ENCODE measurements at places on chromosomes 6 and 20.

DNA sequence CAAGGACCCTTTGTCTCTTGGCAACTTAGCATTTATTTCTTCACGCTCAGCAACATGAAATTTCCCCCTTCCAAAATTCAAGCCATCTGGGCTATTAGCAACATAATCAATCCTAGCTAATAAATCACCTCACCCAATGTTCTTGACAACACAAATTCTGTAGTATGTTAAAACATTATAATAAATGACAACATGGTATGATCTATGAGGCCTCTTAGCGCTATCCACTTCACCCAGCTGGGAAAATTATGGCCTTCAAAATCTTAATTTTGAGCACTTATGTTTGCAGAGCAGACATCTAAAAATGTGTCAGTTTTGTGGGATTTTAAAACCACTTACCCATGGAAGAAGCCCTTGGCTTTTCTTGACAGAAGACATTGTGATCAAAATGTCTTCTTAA lies 181.9 kb downstream of the HDGFL1 start:
- DNase-seq: no peak

DNA sequence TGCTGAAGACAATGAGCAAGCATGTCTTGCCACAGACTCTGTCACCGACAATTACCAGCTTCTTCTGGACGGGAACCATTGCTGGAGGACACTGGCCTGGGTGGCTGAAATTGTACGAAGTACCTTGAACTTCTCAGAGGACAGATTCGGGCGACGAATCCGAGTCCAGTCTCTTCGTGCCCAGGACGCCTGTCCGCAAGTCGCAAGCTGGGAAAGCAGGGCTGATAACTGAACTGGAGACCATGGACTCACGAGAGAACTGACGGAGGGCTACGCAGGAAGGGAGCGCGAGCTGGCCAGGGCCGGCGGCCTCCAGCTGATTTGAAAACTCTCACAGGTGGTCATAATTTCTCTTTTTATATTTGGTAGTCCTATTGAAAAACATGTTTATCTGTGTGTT lies 1229.5 kb upstream of the MAP3K7 start:
- no peak for DNase-seq

DNA sequence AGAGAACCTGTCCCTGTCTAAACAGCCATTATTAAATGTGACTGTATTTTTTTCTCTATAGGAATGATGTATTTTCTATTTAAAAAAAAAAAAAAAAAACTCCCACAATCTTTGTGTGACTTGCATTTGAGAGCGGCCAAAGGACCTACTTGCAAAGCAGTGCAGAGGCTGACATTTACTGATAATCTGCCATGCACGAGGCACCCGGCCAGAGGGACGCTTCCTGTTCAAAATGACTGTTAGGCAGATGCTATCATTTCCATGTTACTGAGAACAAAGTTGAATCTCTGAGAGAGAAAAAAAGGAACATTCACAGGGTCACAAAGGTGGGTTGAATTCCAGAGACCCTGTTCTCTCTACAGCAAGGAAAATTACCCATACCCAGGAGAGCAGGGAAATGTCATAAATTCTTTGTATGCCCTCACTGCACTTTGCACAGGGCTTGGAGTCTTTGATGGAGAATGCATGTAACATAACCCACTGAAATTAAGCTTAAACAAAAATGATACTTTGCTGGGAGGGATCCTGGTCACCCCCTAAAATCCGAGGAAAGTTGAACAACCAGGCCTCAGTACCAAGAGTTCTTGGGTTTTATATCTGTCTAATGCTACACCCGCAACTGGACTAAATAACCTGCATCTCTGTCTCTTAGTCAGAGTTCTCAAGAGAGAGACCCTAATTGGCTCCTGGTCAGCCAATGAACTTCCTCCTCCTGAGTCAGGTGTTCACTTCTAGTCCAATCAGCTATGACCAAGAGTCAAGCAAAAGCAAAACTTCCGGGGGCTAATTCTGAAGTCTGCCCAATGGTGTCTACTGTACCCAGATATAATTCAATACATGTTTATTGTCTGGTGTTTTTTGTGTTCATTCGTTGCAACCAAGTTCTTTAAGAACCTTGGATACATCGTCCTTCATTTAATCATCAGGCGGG lies 61.2 kb downstream of the GCLC start:
- DNase-seq: no peak

DNA sequence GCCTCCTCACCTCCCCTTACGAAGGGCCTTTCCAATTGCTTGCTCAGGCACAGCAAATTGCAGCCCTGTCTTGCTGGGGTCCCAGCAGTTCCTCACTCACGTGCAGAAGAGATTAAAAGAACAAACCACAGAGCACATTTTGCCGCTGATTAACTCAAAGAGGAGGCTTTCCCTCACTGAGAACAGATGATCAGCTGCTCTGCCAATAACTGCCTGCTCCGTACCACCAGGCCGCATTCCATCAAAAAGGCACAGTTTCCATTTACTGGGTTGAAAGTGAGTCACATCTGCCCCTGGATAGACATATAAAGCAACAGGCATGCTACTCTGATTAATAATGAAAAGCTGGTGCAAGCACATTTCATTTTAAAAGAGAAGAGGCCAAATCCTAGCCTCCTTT lies 446.8 kb downstream of the PTPRT start:
- no peak for DNase-seq

DNA sequence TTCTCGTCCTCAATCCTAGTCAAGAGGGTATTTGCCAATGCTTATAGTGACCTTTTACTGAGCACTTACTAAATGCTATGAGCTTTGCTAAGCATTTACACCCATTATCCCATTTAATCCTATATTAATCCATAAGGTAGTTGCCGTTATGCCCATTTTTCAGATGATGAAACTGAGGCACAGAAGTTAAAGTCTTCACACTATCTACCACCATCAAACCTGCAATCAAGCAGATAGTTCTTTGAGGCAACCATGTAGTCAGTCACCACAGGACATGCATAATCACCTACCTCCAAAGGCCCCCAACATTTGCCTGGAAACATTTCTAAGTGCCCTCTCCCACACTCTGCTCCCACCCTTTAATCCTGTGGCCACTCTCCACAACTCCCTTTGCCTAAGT lies 149.6 kb downstream of the LY86 start:
- no peak for DNase-seq

DNA sequence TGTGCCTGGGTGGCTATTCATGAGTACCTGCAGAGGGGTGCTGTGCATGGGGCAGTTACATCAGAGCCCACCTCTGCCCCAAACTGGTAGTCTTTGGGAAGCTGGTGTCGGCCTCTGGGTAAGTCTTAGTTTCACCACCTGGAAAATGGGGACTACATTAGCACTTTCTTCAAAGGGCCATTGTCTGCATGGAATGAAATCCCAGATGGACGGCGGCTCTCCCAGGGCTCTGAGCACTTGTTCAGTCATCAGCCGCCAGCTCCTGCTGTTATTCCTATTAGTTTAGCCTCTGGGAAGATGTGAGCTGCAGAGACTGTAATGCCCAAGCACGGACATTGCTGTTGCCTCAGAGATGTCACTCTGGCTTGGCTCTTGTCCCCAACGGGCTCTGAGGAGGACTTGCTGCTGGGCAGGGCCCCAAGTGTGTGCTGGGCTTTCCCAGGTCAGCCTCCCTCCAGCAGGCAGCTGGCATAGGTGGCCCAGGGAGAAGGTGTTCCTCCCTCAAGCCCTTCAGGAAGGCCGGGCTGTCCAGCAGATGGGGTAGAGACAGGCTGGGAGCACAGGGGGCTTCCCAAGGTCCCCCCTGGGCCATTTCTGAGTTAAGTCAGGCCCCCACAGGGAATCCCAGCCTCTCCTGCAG lies 268.3 kb downstream of the TFAP2C start:
- DNase-seq: no peak

GRCh38 chr20:11168026-11168425 lies 494.2 kb upstream of the JAG1 start:
- no peak for DNase-seq

DNA sequence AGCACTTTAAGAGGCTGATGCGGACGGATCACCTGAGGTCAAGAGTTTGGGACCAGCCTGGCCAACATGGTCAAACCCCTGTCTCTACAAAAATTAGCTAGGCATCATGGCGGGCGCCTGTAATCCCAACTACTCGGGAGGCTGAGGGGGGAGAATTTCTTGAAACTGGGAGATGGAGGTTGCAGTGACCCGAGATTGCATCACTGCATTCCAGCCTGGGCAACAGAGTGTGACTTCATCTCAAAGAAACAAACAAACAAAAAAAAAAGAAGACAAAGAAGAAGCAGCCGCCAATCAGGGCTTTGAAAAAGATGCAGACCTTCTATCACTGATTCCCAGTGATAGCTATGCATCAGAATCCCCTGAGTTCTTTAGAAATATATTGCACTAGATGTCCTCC lies 56.8 kb downstream of the COL9A1 start:
- no peak for DNase-seq

DNA sequence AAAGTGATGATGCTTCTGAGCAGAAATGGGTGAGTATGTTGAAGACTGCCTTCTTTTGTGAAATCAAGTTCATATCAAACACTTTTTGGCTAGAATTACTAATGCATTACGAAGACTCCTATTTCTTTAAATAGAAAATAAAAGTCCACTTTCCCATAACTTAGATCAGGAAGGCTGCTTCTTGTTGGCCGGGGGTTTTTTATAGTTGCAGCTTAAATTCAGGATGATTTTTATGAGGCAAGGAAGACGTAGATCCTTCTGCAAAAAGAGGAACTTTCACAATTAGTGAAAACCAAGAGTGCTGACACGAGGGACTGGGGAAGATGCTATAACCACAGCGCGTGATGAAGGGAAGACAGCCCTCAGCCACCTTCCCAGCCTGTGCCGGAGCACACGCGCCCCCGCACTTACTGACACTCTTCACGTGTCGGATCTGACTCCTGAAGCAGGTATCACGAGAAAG lies 206.1 kb upstream of the PRDM1 start:
- peak; percentile 43 for DNase-seq

- no peak for DNase-seq
These were observed 686 bp downstream of the ZGPAT start for GRCh38 chr20:63708301-63709148.

DNA sequence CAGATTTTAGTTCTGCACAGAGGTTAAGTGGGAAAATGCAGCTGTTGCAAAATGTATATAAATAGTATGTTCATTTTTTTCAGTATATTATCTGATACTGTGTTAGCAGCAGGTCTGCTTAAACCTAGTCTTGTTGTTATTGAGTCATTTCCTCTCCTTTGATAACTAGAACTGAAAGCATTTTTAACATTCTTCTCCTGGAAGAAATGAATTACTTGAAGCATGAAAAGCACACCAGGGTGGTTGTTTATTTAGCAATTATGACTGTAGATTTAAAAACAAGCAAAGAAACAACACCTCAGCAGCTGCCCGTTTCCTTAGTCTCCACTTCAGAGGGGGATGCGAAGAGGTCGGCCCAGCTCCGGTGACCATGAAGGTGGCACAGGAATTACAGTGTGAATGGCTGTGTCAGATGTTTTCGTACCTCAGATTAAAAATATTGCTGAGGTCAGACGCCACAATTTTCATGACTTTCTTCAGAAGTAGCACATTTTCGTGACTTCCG lies 53.5 kb downstream of the GOPC start:
- no peak for DNase-seq

DNA sequence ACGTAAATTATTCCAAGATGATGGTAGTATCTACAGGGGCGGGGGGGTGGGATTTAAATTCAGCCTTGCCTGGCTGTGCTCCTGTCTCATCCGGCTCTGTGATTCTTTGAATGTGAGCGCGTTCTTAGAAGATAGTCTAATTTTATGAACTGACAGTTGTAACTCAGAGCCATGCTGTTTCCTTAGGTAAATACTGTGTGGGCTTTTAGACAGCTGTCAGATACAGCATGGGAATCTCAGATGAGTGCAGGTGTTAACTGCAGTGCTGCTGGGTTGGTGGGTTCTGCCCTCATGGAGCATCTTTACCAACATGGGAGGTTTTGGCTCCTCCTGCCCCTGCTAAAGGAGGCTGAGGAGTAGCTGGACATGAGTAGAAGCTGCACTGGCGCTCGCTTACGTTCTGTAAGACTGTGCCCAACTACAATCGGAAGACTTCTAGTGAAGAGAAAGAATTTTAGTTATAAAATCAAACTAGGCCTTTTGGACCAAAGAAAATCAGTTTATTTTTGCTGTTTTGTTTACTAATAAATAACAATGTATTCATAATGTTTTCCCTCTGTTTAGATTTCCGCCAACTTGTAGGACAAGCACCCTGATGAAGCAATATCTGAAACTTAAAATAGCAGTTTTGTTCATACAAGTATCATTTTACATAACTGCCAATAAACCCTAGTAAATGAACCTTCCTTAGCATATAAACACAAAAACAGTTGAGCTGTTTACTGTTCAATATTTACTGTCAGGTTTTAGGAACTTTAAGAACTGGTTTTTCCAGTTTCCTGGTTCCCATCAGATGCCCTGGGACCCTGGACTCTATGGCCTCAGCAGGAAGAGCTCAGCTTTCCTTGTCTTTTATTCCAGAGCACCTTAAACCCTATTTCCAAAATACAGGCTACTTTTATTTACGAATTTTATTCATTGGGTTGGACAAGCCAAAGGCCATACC lies 66.1 kb downstream of the FAM120B start:
- DNase-seq: no peak

Data from stimulated activated CD4-positive, alpha-beta T cell treated with anti-CD3 and anti-CD28 coated beads, Interleukin-4, amount 100 ng/mL, for 48 hours (primary cell).